DMS53 (cell line): ENCODE measurements at places on chromosomes 2 and 18.

DNA sequence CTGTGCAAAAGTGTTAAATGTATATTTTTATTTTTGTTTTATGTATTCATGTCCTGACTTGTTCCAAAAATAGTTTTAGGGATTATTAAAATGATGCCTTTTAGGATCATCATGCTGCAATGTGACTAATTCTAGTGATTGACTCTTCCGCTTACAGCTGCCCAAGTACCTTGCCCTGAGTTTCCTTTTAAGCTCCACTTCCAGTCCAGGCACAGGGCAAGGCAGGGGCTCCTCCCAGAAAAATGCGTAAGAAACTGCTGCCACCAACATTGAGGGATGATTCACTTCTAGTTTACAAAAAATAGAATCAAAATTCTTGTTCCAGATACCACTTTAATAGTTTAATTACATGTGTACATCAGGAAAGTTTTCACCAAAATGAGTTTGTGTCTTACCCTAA is 116.4 kb downstream of the IRS1 start:
- no peak for DNase-seq

GRCh38 chr2:222736301-222736700 is 64.8 kb downstream of the MOGAT1 start:
- no peak for DNase-seq

DNA sequence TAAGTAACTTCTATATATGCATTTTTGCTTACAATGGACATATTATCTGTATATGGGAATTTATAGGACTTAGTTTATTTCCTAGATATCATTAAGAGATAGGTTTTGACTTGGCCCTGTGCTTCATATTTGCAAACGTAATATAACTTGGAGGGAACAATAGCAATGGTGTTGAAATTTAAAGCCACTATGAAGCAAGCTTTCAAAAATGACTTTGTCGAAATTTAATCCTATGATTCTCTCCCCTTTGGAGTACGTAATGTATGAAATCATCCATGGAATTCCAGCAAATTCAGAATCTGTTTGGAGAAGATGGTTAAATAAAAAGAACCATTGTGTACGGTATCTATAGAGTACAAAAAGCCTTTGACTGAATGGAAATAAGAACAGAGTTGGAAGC is 486.3 kb downstream of the ARHGAP15 start:
- no peak for DNase-seq

- no peak for DNase-seq
Measured at GRCh38 chr2:179262077-179262660, 2.5 kb downstream of the SESTD1 start.

DNA sequence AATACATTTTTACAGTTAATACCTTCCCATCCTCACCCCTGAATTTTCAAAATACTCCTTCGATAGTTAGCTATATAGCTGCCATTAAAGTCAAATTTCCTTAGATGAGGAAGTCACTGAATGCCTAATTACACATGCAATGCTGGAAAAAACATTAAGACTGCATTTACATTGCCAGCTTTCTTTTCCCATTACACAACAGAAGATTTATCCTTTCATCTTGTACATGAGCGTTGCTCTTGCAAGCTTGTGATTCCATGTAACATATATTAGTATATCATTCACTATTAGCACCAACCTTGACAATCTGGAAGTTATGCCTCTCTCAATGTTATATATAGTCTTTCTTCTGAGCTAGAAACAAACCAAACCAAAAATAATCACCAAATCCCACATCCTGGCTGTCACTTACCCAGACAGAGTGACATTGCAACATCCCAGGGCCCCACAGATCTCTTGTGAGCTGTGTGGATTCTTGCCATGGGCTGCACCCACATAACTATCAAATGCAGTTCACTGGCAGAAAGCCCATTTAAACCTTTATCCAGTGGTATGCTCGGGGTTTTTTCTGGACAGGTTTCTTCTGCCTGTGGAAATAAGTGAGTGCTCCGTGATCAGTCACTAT is 79.2 kb upstream of the PAPOLG start:
- DNase-seq, result no peak

DNA sequence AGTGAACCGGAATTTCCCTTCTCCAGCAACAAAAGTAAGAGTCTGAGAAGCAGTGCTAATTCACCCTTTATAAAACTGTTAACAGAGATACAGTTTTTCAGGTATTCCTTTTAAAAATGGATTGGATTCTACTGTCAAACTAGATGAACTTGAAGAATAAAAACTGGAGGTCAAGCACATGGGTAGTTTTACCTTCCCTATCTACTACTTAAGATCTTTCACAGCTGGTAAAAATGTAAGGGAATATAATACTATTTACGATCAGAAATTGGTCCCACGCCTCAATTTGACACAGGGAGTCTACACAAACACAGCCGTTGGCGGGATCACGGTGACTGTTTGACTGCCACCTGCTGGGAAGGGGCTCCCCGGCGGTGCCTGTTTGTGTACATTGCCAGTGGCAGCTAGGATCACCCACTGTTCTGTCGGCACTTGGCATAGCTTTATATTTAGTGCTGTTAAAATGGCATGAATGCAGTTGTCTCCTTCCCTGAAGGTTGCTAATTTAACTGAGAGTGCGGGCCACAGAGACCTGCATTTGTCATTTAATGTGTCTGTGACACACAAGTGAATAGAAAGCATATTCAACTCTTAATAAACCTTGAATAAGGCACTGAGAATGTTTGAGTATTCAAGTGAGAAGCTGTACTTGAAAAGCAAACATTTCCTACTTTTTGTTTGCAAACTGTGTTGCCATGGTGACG is 59.5 kb downstream of the ABCG8 start:
- peak; percentile 90 for DNase-seq

DNA sequence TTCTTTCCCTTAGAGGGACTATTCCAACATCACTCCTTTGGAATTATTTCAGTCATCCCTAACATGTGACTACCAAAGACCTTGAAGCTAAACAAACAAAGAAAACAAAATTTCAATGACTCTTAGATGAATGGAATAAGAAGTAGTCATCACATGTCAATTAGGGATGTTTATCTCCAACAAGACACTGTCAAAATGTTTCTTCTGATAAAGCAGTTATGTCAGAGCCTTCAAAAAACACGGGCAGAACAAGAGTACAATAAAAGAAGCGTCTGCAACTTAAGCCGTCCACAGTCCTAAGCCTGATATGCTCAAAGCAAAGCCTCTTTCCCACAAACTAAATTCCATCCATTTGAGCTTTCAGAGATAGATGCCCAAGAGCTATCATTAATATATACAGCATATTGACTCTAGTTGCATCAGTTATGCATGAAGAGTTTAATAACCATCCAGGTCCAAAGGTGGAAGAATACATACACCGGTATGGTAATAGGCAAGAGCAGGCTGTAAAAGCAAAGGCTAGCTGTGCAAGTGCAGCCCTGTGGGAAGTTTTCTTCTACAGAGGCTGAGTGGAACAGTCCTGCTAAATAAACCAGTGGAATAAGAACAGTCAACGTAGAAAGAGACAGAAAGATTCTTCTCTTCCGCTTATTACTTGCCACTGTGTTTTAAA is 98.1 kb downstream of the ICA1L start:
- DNase-seq, result no peak

- DNase-seq, result peak; percentile 91
Measured at GRCh38 chr18:45416168-45416567, 199.1 kb upstream of the SLC14A2 start.

- DNase-seq, result no peak
Measured at GRCh38 chr2:11492720-11493119, 26.8 kb upstream of the E2F6 start.

DNA sequence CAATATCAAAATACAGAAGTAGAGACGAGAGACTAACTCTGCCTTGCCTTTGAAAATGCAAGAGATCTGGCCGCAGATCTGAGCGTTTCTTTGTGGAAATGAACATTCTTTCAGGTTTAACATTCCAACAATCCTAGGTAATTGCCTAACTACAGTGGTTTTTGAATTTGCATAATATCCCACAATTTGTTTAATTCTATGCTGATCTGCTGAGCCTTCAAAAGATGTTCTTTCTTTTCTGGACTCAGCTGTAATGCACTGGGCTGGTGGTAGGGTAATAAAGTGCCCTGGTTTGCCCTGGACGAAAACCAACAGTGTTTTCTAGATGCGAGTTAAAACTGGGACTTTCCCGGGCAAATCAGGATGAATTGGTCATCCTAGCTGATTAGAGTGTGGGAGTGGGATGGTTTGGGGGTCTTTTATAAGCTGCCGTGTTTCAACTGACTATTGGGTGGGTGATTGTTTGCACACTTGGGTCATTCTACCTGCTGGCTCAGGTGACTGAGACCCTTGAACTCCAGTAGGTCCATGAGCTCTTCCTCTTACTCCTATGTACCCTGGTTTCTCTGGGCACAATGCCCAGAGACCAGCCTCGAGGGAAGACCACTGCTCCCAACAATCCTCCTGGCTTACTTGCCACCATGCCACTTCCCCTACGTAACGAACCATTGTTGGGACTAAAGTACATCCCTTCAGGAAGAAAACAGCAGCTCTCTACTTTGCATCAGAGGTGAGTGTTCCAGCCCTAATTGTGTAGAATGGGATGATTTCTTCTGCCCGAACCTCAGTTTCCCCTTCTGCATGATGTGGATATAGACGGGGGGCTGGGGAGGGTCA is 3.4 kb upstream of the PAX8 start:
- DNase-seq, result no peak

- no peak for DNase-seq
Measured at GRCh38 chr2:18708203-18708715, 118.9 kb upstream of the NT5C1B start.

- DNase-seq, result no peak
Measured at GRCh38 chr2:238182362-238182761, 21.1 kb downstream of the ILKAP start.

GRCh38 chr2:204407204-204408014 is 137.9 kb upstream of the PARD3B start:
- DNase-seq, result peak; percentile 25

- DNase-seq, result peak; percentile 54
Measured at GRCh38 chr18:48767090-48767690, 183.6 kb downstream of the SMAD7 start.

DNA sequence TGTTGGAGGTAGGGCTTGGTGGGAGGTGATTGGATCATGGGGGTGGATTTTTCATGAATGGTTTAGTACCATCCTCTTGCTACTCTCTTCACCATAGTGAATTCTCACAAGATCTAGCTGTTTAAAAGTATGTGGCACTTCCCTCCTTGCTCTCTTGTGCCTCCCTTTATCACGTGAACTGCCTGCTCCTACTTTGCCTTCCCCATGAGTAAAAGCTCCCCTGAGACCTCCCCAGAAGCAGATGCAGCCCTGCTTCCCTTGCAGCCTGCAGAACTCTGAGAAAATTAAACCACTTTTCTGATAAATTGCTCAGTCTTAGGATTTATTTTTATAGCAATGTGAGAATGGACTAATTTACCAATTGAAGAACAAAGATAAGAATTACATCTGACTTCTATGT is 223.1 kb downstream of the RNF144A start:
- DNase-seq, result no peak

- no peak for DNase-seq
Measured at GRCh38 chr2:36960005-36960675, 6.2 kb downstream of the STRN start.

GRCh38 chr18:39942702-39943101 is 2012.3 kb upstream of the PIK3C3 start:
- DNase-seq, result no peak

DNA sequence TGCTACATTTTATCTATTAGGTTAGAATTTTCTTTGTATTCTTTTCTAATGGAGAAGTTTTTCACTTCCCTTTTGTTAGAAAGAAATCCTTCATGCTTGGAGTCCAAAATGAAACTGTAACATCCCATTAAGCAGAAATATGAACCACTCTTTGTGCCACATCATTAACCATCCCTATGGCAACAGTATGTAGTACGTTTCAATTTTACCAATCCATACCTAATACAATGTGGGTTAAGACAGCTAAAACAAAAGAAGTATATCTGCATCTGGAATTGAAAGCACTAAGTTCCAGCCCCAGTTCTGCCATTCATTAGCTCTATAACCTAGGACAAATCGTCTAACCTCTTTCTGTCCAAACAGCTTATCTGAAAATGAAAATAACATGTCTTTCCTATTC is 409.2 kb upstream of the SPHKAP start:
- no peak for DNase-seq

- DNase-seq, result no peak
Measured at GRCh38 chr2:75558136-75558535, 2.6 kb downstream of the EVA1A start.

- no peak for DNase-seq
Measured at GRCh38 chr2:168345601-168346000, 98.2 kb upstream of the STK39 start.

DNA sequence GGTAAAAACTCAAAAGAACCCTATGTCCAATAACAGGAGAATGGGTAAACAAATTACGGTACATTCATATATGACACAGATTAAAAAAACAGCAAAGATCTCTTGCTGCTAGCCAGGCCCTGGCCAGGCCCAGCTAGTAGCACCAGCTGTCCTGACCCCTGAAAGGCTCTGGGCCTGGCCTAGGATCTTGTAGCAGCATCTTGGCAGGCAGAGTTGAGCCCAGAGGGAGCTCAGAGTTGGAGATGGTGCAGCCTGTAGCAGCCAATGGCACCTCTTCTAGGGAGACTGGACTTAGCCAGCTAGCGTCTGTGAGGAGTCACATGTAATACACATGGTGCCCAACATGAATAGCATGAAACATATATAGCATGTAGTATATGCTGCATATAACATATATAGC is 69.1 kb downstream of the HS6ST1 start:
- DNase-seq, result no peak

DNA sequence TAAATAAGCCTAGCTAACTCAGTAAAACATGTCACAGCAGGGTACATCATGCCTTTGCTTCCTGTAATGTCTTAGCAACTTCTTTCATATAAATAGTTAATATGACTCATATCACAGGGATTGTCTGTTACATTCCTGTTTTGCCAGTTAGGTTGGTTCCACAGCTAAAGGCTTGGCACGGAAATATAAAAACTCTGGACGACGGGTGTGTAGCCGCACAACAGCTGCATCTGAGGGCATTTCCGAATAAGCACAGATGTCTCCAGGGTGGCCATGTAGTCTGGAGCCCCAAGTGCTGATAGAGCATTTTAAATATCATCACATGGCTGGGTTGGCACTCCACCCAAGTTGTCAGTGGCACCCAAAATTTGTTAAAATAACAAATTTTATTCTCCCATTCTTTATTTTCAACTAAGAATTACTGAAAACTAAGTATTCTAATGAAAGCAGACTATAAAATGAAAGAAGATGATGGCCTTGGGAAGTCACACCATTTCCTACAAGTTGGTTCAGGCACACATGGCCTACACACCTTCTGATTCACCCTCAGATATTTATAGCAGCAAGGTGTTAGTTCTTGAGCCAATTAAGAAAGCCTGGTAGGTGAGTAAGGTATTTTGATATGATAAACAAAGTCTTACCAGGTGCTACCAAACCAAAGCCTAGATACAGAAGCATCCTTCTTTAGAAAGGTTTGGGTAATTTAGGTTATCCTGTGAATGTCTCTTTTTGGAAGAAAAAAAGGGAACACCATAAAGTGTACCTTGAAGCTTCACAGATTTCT is 61.8 kb upstream of the STK17B start:
- DNase-seq, result peak; percentile 94
